ENCODE measurements at places on chromosomes 4 and X.

GRCh38 chr4:86359944-86360478 lies at the start of gene MAPK10:
MAPK10 (minus strand) TSS chr4:86360053.
- H3K4me3 ChIP-seq = no peak within 1 kb of the TSS
- no peaks in the 10 kb centered on the region for H3K36me3 ChIP-seq
- no peaks in the 10 kb centered on the region for H3K4me1 ChIP-seq
- DNase-seq = peak; percentile 77
- no peak within 1 kb of the TSS for H3K27ac ChIP-seq

DNA sequence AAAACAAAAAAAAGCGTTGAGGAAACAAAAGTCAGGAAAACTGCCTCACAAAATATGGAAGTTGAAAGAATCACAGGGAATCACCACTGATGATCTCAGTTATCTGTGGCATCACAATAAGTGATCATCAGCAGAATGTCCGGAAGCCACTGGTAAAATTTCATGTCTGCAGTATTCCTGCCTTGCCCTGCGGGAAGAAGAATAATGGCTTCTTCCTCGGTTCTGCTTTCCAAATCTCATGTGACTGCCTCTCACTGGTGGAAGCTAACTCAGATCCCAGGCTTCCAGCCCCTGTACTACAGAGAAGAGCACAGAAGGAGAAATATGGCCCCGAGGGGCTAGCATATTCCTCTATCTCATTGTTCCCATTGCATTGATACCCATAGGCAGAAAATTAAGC lies 12.7 kb upstream of the ZNF330 start:
- no peaks in the 10 kb centered on the region for H3K27me3 ChIP-seq
- no peak for DNase-seq
- no peak overlapping the region for H3K4me3 ChIP-seq

DNA sequence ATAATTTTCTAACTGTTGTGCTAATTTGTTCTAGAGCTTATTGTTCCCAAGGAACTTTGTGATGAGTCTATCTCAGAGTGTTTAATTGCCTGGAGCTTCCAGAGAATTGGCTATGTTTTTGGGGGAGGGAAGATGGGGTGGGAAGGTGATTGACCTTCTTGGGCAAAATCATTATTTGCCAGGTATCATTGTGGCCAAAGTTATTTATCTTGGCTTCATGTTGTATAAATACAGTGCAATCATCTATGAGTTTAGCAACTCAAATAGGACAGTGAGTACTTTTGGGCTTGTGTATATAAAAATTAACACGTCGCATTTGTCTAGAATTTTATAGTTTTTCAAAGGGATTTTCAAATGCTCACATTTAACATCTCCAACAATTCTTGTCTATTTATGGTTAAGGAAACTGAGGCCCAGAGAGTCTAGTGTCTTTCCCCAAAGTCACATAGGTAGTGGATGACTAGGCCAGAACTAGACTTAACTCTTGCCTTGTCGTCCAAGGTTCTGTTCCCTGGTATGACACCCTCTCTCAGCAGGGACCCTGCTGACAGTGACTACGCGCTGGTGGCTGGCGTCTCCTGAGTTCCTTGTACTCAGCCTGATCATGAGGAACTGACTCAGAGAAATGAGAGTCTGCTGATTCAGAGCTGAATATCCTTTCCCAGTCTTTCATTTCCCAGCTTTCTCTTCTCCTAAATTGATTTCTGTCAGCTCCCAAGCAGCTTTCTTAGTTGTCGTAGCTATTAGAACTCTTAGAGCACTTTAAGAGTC lies 27.7 kb downstream of the FNIP2 start:
- no peak overlapping the region for H3K4me3 ChIP-seq
- no peaks in the 10 kb centered on the region for H3K27me3 ChIP-seq
- no peak overlapping the region for H3K27ac ChIP-seq

GRCh38 chr4:78667325-78667724 lies 108.8 kb upstream of the BMP2K start:
- DNase-seq = no peak
- H3K36me3 ChIP-seq = no peaks in the 10 kb centered on the region
- no peak overlapping the region for H3K4me3 ChIP-seq

DNA sequence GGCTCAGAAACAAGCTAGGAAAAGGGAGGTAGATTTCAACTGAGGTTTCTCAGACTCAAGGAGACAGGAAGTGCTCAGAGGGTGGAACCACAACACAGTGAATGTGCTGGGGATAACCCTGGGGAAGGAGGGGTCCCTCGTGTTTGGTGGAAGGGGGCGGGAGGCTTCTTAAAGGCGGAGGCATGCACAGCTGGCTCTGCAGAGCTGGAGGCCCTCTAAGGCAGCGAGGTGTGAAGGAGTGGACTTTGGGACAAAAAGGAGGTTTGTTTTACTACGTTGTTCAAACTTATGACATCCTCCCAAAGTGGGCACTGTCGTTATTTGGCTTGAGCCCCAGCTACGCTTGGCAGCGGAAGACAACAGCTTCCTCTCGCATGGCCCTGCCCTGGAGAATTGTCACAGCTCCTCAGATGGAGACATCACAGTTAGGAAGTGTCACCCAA lies 21.7 kb upstream of the MTM1 start:
- peaks cover 2% of the 10 kb centered on the region for H3K4me1 ChIP-seq
- peak overlapping the region; percentile 92 for H3K27ac ChIP-seq
- DNase-seq = peak; percentile 68
- H3K4me3 ChIP-seq = no peak overlapping the region
- H3K36me3 ChIP-seq = no peaks in the 10 kb centered on the region
- H3K27me3 ChIP-seq = no peaks in the 10 kb centered on the region

DNA sequence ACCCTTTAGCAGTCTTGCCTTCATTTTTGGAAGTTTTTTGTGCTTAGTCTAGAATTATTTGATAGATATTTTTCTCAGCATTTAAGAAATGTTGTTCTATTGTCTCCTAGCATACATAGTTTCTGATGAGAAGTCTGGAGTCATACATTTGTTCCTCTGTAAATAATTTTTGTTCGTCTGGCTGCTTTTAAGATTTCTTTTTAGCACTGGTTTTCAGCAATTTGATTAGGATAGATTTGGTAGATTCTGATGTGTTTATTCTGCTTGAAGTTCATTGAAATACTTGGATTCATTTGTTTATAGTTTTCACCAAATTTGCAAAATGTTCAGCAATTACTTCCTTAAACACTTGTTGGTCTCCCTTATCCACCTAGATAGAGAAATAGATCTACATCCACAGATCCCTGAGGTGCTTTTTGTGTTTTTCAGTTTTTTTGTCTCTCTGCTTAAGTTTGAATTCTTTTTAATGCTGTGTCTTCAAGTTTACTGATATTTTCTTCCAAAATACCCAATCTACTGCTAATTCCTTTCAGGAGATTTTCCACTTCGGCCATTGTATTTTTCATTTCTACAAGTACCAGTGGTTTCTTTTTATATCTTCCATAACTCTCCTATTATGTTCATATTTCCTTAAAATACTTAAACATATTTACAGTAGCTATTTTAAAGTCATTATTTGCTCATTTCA lies 64.9 kb downstream of the ABLIM2 start:
- H3K36me3 ChIP-seq = peaks cover 9% of the 10 kb centered on the region
- DNase-seq = no peak
- H3K27me3 ChIP-seq = no peaks in the 10 kb centered on the region
- H3K27ac ChIP-seq = no peak overlapping the region

- no peak for DNase-seq
- no peaks in the 10 kb centered on the region for H3K27me3 ChIP-seq
- no peaks in the 10 kb centered on the region for H3K36me3 ChIP-seq
- no peak overlapping the region for H3K27ac ChIP-seq
Measured at GRCh38 chr4:178963446-178964045, 1521.3 kb upstream of the AGA start.

- DNase-seq = no peak
- no peak overlapping the region for H3K4me3 ChIP-seq
- no peak overlapping the region for H3K27ac ChIP-seq
- no peaks in the 10 kb centered on the region for H3K4me1 ChIP-seq
- H3K36me3 ChIP-seq = no peaks in the 10 kb centered on the region
Measured at GRCh38 chrX:103513067-103513466, 6.2 kb downstream of the RAB40A start.

DNA sequence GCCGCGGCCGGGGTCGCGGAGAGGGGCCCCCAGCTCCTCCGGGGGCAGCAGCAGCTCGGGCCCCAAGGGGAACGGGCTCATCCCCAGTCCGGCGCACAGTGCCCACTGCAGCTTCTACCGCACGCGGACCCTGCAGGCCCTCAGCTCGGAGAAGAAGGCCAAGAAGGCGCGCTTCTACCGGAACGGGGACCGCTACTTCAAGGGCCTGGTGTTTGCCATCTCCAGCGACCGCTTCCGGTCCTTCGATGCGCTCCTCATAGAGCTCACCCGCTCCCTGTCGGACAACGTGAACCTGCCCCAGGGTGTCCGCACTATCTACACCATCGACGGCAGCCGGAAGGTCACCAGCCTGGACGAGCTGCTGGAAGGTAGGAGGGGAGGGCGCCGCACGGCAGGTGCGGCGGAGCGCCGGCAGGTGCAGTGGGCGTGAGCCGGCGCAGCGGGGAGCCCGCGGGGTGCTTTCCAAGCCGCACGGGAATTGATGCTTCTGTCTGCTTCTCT lies 886 bp downstream of the DCLK2 start:
- DNase-seq = peak; percentile 29
- H3K27me3 ChIP-seq = no peaks in the 10 kb centered on the region
- H3K4me1 ChIP-seq = peaks cover 30% of the 10 kb centered on the region

DNA sequence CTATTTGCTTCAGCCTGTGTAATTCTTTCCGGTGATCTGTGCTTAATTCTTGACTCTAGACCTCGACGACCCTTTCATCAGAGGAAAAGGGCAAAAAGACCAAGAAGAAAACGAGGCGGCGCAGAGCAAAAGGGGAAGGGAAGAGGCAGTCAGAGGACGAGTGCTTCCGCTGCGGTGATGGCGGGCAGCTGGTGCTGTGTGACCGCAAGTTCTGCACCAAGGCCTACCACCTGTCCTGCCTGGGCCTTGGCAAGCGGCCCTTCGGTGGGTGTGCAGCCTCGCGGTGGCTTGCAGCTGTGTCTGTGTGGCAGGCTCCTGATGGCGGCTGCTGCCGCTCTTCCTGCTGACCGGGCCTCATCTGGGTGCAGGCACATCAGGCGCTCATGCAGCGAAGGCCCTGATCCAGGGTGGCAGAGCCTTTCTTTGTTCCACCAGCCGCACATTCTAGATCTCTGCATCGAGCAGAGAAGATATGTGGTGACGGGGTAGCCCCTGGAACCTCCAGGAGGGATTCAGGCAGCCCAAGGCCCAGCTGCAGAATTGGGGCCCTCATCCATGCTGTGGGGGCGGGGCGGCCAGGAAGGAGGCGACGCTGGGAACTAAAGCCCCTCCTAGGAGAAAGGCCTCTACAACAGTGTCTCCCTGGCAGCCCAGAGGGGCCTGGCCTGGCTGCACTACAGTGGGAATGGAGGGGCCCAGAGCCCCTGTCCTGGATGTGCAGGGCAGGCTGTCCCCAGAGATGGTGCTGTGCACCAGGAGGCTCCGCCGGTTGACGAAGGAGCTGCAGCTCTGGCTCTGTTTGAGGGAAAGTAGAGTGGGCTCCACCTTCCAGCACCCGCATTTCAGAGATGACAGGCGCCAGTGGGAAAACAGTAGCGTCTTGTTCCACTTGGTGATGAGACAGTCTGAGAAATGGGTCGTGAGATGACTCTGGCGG lies 32.1 kb downstream of the NELFA start:
- H3K27ac ChIP-seq = no peak overlapping the region
- DNase-seq = no peak
- no peaks in the 10 kb centered on the region for H3K4me1 ChIP-seq
- H3K4me3 ChIP-seq = no peak overlapping the region
- H3K36me3 ChIP-seq = peaks cover 68% of the 10 kb centered on the region
- no peaks in the 10 kb centered on the region for H3K27me3 ChIP-seq

GRCh38 chr4:75729836-75730235 lies 5.5 kb downstream of the USO1 start:
- peak overlapping the region; percentile 13 for H3K4me3 ChIP-seq
- no peaks in the 10 kb centered on the region for H3K27me3 ChIP-seq
- H3K36me3 ChIP-seq = no peaks in the 10 kb centered on the region
- no peak for DNase-seq
- peaks cover 32% of the 10 kb centered on the region for H3K4me1 ChIP-seq
- peak overlapping the region; percentile 94 for H3K27ac ChIP-seq

DNA sequence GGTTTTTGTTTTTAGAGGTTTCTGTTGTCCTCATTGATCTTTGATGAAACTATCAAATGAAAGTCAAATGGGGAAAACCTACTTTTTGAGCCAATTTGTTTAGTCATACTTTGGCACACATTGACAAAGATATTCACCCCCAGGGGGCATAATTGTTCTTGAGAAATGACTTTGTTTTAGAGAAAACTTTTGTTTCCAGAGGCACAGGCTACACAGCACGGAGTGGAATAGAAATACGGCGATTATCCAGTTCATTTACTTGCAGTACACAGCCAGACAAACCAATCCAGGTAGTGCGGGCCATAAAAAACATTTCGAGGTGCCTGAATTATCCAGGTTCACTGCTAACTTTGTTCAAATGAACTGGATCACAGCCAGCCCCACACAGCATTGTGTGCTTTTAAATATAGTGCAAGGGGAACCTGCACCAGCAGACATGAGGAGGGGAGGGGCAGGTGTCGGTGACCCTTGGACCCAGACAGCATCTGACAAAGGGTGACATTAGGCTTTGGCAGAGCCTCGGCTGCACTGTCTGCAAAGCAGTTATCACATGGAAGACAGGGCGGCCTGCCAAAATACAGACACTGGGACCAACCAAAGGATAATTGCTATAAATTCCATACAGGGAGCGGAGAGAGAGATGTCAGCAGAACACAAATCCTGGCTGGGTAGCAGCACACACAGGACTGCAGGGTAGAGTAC lies 179.6 kb upstream of the NOCT start:
- no peak overlapping the region for H3K4me3 ChIP-seq
- peaks cover 8% of the 10 kb centered on the region for H3K4me1 ChIP-seq
- H3K27ac ChIP-seq = no peak overlapping the region
- no peak for DNase-seq
- no peaks in the 10 kb centered on the region for H3K27me3 ChIP-seq
- no peaks in the 10 kb centered on the region for H3K36me3 ChIP-seq

- H3K4me3 ChIP-seq = no peak overlapping the region
- H3K36me3 ChIP-seq = peaks cover 56% of the 10 kb centered on the region
- H3K4me1 ChIP-seq = no peaks in the 10 kb centered on the region
- no peak for DNase-seq
Measured at GRCh38 chr4:108035691-108036090, 46.0 kb downstream of the HADH start.

GRCh38 chr4:175536852-175537453 lies 275.1 kb downstream of the GPM6A start:
- no peaks in the 10 kb centered on the region for H3K4me1 ChIP-seq
- DNase-seq = no peak

DNA sequence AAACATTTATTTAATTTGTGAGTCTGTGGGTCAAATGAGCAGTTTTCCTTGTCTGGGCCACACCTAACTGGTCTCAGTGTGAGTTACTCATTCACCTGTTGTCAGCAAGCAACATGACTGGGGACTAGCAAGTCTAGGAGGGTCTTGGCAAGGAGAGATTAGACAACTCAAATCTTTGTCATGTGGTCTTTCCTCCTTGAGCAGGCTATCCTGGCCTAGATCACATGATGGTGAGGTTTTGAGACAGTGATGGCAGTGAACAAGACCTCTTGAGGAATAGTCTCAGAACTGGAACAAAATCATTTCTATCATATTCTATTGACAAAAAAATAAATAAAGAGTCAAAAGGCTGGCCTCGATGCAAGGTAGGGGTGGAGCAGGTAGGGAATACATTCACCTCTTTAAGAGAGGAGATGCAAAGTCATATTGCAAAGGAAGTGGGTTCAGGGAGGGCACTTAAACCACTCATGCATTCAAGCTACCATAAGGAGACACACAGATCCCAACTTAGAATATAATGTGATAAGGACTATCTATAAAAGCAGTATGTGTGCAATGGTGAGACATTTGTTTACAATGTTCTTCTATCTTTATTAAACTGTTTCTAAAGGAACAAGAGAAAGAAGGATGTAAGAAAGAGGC lies 135.7 kb downstream of the ZNF330 start:
- H3K4me1 ChIP-seq = no peaks in the 10 kb centered on the region
- no peaks in the 10 kb centered on the region for H3K27me3 ChIP-seq
- no peak for DNase-seq

Data from tibial artery (tissue), 4 donors.